ENCODE measurements at places on chromosomes 2 and 18.
A peak's percentile ranks its signal among the peaks of the same experiment; 100 is the strongest.

DNA sequence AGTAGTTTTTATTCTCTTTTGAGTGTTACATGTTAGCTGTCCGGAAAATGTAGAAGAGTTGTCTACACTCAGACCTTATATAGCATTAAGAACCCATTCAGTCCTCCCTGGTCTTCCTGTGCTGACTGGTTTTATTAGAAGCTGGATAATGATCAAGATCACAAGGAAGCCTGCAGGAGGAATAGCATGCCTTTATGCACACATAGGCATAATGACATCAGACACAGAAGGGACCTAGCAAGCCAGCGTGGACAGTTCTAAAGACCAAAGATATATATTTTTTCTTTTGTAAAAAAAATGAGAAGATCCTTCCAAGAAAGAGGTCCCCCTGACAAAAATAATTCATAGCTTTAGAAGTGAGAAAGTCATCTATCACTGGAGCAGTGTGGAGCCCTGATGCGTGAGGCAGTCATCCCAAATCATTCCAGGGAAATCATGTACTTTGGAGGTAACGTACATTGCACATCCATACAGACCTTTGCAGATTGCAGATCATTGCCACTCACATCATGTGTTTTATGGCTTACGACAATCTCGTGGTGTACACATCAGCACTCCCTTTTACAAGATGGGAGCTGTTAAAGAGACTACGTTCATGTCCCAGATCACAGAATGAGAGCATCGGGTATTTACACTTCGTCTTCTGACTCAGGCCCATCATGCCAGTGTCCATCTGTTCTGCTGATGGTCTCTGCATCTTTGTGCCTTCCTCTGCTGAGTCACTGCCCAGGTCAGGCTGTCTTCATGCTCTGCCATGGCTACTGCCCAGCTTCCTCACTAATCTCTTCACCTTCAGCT, 334.0 kb downstream of the SOCS6 start:
- DNase-seq, result no peak

DNA sequence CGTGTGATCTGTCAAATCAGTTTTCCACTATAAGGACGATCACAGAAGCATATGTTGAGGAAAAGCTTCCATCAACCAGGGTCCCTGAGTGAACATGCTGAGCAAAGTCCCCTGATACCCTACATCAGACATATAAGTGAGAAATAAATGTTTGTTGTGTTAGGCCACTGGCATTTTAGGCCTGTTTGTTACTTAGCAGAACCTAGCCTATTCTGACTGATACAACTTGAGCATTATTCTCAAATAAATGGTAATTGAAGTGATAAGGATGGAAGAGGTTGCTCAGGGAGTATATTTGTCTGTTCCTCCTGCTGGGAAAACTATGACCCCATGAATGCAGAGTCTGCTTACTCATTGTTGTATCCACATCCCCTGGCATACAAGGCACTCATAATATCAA, 106.4 kb downstream of the LOXHD1 start:
- no peak for DNase-seq

GRCh38 chr2:195388028-195388427, 269.0 kb upstream of the SLC39A10 start:
- no peak for DNase-seq

- DNase-seq, result no peak
These were observed 4.4 kb upstream of the NEU4 start for GRCh38 chr2:241804326-241805229.

DNA sequence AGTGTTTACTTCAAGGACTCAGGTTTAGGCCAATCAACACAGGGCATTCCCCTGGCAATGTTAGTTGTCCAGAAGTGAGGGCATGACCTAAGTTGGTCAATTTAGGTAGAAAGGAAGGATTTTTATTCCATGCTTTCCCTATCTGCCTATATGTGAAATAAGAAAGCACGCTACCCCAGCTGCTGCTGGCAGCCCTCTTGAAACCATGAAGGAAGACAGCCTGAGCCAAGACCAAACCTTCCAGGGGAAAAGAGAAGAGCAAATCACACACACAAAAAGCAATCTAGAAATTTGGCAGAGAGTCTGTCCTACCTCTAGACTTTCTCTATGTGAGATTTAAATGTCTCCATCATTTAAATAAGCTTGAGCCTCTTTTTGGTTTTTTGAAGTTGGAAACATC, 387.6 kb downstream of the TNS1 start:
- DNase-seq, result no peak

DNA sequence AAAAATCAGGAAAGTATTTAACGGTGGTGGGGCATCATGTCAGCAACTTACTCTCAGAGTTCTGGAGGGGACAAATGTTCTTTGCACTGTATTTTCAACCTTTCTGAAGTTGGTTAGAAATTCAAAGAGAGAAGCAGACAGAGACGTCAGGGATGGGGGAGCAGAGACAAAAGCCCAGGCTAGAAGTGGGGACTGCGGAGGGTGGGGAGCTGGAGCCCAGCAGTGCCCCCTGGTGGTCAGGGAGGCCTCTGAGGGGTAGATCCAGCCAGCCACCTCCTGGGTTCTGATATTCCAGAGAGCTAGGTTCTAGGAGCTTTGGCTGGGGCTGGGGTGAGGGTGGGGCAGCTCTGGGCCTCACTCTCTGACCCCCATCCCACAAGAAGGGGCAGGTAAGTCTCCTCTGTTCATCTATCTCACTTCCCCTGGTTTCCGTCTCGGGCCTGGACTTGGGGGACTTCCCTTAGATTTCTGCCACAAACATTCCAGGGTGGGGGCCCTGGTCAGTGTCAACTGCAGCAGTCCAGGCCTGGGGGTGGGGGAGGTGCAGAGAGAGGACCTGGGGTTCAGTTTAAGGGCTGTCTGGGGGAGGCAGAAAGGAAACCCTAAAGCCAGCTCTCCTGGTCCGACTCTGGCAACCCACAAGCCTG, 8.9 kb downstream of the TNS1 start:
- DNase-seq, result no peak

GRCh38 chr2:47639467-47639866, 143.5 kb upstream of the MSH6 start:
- DNase-seq, result peak; percentile 2

GRCh38 chr2:126307740-126308139, 348.2 kb upstream of the GYPC start:
- DNase-seq, result no peak

GRCh38 chr2:171297956-171298355, 135.8 kb downstream of the METTL8 start:
- peak; percentile 57 for DNase-seq

DNA sequence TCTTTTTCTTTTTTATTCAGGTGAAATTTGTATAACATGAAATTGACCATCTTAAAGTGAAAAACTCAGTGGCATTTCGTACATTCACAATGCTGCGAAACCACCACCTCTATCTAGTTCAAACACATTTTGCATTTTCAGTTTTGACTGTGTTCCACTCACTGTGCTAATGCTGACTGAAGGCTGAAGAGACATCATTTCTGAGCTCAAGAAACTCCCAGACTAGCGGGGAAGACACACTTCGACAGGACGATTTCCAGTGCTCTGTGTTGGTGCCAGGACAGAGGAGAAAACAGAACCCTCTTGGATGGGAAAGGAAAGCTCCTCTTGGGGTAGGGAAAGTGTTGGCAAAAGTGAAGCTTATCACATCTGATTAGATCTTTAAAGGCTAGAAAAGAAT, 44.2 kb upstream of the CBLN2 start:
- DNase-seq, result no peak

GRCh38 chr2:143950704-143951103, 569.2 kb downstream of the ZEB2 start:
- DNase-seq, result no peak

- DNase-seq, result no peak
These were observed 32.4 kb downstream of the SLC35F5 start for GRCh38 chr2:113724010-113724409.

GRCh38 chr2:20439503-20439902, 7.4 kb upstream of the RHOB start:
- DNase-seq, result no peak

DNA sequence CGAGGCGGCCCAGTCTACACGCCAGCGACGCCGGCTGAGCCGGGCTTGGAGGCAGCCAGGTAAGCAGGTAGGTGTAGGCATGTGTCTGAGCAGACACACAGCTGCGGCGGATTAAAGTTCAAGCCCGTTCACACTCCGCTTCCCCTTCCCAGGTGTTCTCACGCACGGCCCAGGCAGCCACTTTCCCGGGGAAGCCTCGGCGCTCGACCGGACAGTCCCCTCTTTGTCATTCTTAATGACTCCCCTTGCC, 367 bp downstream of the TGFA start:
- DNase-seq, result no peak

- DNase-seq, result no peak
These were observed 87.2 kb upstream of the NXPH2 start for GRCh38 chr2:138867341-138867740.

GRCh38 chr2:151241224-151241623, 20.4 kb downstream of the RBM43 start:
- no peak for DNase-seq

DNA sequence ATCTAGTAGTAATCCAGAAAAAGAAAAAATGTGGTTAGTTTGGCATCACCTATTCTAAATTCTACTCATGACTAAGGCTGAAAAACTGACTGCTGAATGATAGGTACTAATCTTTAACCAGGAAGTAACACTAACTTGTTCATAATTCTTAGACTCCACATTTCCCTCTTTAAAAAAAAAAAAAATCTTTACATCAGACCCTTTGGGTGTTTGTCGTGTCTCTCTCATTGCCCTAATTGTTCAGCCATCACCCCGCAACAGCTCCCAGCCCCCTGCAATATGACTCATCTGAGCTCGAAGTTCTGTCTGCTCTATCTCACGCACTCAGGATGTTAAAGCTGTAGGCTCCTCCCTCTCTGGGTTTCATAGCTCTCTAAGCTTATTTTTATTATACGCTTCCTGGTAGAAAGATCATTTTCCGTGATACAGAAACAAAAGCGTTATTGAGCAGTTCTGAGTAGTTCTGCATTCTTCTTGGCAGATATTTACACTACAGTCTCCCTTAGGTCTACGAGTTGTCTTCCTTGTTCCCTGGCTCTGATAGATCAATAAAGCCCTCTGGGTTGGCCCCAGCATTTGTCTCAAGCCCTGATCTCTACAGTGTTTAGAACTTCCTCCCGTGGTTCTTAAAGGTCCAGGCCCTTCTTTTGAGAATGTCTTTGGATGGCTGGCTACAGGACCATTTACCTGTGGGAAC, 95.6 kb downstream of the TNFRSF11A start:
- DNase-seq, result peak; percentile 60

DNA sequence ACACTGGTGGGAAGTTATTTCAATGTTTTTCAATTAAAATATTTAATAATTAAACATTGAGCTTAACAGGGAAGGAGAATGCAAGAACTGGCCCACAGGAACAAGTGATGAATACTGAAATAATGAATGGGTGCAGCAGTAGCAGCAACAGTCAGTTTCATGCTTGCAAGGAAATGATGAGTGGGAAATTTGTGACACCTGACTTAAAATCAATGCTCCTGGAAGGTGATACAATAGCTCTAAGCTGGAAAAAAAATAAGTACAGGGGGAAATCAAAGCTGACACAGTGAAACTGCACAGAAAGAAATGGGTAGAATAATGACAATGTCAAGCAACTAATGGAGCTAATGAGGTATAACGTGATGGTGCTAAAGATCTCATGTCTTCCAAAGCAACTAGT, 184.5 kb downstream of the IKZF2 start:
- no peak for DNase-seq

GRCh38 chr2:216768908-216769411, 73.6 kb upstream of the IGFBP5 start:
- no peak for DNase-seq

DNA sequence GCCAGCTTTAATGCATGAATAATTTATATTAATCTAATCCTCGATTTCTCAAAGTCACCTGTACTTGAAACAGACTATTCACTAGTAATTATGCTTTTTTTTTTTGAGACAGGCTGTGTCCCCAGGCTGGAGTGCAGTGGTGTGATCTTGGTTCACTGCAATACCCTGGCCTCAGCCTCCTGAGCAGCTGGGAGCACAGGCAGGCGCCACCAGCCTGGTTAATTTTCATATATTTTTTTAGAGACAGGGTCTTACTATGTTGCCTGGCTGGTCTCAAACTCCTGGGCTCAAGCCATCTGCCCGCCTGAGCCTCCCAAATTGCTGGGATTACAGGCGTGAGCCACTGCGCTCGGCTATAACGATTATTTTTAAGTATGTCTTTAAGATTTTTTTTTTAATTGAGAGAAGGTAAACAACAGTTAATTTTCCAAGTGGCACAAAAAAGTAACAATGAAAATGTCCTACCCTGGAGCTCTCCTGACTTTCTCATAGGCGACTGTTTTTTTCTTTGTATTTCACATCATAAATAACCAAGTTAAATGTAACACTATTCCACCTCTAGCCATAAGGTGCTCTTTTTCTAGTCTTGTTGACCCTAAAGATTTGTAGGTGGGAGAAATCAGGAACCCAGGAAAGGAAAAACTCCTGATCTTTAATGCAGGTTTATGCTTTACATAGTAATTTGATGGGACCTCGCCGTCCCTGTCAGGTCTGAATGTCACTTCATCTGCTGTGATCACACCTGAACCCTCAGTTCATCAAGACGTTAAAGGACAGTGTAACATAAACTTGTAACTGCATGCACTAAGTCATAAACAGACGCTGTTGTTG, 1.3 kb upstream of the ANKRD12 start:
- DNase-seq, result no peak

- no peak for DNase-seq
These were observed 177.8 kb downstream of the BCL2 start for GRCh38 chr18:63141778-63142176.

DNA sequence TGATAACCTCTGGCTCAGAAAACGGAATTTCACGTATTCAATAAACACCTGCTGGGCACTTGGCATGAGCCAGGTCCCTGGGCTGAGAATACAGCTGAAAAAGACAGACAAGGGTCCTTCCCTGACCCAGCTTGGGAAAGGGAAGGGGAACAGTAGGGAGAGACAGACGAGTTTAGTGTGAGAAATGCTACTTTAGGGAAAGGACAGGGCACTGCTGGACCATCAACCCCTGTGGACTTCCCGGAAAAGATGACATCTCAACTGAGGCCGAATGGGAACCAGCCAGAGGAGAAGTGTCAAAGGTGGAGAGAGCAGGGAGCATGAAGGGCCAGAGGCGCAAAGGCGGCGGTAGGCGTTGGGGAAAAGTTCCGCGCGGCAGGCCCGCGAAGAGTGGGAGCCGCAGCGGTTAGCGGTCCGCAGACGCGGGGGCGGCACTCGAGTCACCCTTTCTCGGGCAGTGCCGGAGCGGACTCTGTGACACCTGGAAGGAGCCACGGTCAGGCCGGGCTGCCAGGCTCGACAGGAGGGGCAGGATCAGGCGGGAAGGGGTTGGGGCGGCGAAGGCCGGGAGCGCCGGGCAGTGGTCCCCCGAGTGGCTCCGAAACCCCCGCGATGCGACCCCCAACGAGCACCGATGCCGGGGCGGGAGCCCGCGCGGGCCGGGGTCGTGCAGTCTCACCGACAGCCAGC, 519 bp downstream of the TEX261 start:
- DNase-seq, result no peak

DNA sequence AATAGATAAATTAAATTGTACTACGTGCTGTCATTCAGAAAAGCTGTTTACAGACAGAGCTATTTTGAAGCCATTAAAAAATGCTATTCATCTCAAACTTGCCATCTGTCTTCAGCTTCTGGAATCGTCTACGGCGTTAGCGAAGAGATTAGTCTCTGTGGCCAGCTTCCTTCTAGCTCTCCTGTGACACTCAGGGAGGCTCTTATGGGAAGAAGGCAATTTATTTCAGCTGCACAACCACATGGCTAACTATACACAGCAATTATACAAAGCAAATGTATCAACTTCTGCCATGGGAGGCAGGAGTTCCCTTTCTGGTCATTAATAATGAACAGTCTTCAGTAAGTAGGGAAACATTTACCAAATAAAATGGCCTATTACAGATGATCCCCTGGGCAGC, 6.3 kb downstream of the CTAGE1 start:
- DNase-seq, result no peak

All from stromal cell of bone marrow (primary cell).